ENCODE measurements at places on chromosomes 4 and X.

GRCh38 chr4:7943211-7943610, 3.5 kb upstream of the AFAP1 start:
- DNase-seq, result no peak

DNA sequence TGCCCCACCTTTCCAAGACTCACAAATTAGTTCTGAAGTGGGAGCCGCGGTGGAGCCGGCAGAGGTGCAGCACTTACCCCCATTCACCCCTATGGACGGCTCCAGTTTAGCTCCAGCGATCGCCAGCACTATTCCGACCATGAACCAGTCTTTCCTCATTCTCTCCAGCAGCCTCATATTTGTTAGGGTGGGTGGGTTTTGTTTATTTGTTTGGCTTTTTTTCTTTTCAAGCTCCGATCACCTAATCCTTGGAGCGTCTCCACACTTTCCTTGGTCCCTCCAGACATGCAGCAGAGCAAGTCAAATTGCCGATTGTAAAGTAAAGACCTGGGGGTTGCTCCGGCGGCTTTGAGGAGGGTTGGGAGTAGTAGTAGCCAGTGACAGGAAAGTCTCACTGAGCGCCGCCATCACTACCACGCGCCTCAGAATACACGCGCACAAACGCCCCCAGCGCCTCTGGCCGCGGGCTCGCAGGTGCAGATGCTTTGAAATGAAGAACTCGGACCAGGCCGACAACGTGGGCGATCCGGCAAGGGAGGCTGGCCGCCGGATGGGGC, at the start of gene SLC10A7:
TSS of gene SLC10A7 (minus strand) at position 400 of the 557 bp plus-strand sequence. CDS start at position 177, 223 bp downstream.
- peak; percentile 68 for DNase-seq

DNA sequence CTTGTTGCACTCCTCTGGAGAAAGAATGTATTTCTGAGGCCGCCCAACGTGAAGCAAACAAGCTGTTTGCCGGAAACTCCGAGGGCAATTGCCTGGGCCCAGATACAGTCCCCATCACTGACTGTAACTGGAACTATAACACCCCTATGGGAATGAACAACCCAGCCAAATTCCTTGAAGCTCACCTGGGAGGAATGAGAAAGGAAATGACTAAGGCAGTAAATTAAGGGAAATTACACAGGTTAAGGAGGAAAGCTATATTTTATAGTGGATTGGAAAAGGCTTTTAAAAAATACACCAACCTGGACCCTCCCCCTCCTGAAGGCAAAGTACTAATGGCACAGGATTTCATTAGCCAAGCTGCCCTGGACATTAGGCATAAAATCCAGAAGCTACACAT, 11.7 kb upstream of the HERC5 start:
- no peak for DNase-seq

DNA sequence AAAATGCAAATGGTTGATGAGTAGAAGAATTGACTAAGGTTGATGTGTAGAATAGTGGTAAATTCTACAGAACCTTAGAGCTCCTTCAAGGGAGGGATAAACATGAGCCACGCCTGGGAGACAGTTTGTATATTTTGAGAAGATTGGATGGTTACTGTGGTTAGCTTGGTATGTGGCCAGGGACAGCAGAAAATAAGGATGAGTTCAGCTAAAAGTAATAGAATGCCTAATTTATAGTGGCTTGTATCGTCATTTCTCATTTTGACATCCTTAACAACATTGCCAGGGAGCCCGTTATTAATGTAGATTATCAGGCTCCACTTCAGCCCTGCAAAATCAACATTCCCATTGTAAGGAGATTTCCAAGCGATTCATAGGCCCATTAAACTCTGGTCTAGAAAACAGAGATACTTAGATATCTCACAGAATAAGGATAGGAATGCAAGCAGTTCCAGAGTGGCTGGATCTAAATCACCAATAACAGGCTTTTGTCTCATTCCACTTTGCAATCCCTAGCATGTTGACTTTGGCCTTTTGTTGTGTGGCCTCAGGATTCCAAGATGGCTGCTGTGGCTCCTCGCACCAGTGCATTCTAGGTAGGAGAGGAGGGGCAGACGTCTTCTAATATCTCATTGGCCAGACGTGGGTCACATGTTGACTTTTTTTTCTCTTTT, 6.4 kb upstream of the PTTG2 start:
- DNase-seq, result peak; percentile 37

- no peak for DNase-seq
These were observed 18.2 kb downstream of the MAGEA9 start for GRCh38 chrX:149799938-149800337.

DNA sequence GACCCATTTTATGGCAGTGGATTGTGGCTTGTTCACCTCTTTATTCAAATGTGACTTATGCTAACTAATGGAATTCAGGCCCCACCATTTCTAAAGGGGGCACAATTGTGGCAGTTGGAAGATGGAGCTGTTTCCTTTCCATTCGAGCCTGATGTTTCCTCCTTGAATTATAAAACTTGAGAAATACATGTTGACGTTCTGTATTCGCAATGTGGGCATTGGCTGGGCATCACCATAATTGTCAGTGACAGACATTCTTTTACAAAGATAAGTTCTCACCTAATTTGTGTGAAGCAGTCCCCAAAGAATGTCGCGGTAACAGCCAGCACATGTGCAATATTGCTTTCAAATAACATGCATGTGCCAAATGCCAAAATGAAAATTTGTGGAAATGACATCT, 1070.2 kb upstream of the TENM3 start:
- no peak for DNase-seq

GRCh38 chrX:117969782-117970181, 146.8 kb downstream of the KLHL13 start:
- no peak for DNase-seq

Measured in fibroblast of the aortic adventitia (primary cell).